ENCODE measurements at places on chromosomes 2 and 18. TPM values are rescaled to one million over a fixed set of nuclear protein-coding genes. Genes with fewer than 3 reads are reported as not detected.

DNA sequence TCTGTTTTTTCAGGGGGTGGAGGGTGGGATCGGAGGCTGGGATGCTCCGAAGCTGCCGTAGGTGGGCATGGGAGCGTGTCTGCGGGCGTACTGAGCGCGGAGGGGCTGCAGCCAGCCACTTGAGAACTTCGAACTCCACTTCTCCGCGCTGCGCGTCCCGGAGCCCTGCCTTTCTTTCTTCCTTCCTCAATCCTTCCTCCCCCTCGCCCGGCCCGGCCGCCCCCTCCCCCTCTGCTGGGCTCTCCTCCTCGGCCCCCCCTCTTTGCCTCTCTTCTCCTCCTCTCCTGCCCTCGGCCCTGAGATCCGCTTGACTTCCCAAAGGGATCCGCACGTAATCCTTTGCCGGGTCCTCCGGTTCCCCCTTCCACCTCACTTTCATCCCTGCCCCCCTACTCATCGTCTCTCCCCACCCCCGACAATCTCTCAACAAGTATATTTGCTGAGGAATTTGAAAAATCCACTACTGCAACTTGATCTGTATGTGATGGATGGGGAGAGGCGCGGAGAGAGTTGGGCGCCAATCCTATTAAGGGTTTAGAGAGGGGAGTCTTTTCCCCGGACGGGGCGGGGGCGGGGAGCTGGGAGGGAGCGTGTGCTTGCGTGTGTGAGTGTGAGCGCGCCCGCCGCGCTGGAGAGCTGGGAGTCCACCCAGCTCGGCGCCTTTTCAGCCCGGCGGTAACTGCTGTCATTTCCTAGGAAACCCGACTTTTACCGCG is 1.1 kb downstream of the GLI2 start:
- peak overlapping the region; percentile 79 for H3K27ac ChIP-seq
- peak overlapping the region; percentile 89 for H3K4me3 ChIP-seq
- peaks cover 25% of the 10 kb centered on the region for H3K4me1 ChIP-seq

DNA sequence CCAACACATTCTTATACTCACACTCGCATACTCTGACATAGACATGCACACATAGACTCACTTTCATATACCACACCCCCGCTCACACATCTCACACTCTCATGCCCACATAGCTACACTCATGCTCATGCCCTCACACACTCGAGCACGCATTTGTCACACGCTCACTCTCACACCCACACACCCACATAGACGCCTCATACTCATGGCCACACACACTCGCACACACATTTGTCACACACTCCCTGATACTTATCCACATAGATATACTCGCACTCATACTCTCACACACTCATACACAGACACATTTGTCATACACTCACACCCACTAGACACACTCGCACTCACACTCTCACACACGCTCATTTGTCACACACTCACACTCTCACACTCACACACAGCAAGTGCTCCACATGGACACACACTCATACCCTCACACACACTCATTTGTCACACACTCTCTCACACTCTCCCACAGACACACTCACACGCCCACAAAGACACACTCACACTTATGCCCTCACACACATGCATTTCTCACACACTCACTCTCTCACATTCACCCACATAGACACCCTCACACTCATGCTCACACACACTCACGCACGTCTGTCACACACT is 50.9 kb downstream of the TNP1 start:
- no peaks in the 10 kb centered on the region for H3K27me3 ChIP-seq
- DNase-seq = no peak
- H3K4me3 ChIP-seq = no peak overlapping the region
- H3K36me3 ChIP-seq = no peaks in the 10 kb centered on the region

DNA sequence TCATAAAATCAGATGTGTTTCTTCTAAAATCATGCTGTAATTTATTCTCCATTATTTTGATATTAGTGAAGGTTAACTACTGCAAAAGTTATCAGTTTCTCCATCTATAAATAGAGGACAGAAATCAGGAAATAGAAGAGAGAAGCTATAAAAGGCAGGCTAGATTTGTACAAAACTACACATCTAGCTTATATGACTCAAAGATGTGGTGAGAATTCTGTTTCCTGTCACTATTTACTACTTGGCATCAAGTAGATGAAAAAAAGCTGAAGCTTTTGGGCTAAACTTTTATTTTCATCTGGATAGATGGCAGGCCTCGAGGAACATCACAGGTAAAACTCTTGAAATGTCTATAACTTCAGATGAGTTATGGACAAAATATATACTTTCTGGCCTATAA is 49.8 kb upstream of the NAB1 start:
- H3K27ac ChIP-seq = no peak overlapping the region
- no peaks in the 10 kb centered on the region for H3K4me1 ChIP-seq
- no peaks in the 10 kb centered on the region for H3K36me3 ChIP-seq
- no peak for DNase-seq

- no peaks in the 10 kb centered on the region for H3K4me1 ChIP-seq
- H3K27ac ChIP-seq = no peak overlapping the region
- no peak overlapping the region for H3K4me3 ChIP-seq
- no peak for DNase-seq
- no peaks in the 10 kb centered on the region for H3K27me3 ChIP-seq
Measured at GRCh38 chr2:59684116-59684770, 869.2 kb downstream of the BCL11A start.

GRCh38 chr18:394987-395362 is 105.5 kb downstream of the COLEC12 start:
- no peak overlapping the region for H3K27ac ChIP-seq
- DNase-seq = no peak
- no peak overlapping the region for H3K4me3 ChIP-seq
- no peaks in the 10 kb centered on the region for H3K4me1 ChIP-seq
- no peaks in the 10 kb centered on the region for H3K27me3 ChIP-seq
- H3K36me3 ChIP-seq = no peaks in the 10 kb centered on the region

- no peak overlapping the region for H3K4me3 ChIP-seq
- DNase-seq = no peak
- H3K36me3 ChIP-seq = no peaks in the 10 kb centered on the region
- no peak overlapping the region for H3K27ac ChIP-seq
- no peaks in the 10 kb centered on the region for H3K4me1 ChIP-seq
Measured at GRCh38 chr2:20432714-20433113, 14.2 kb upstream of the RHOB start.

- H3K27me3 ChIP-seq = no peaks in the 10 kb centered on the region
- no peak overlapping the region for H3K4me3 ChIP-seq
- no peak for DNase-seq
- H3K27ac ChIP-seq = no peak overlapping the region
- no peaks in the 10 kb centered on the region for H3K4me1 ChIP-seq
- H3K36me3 ChIP-seq = no peaks in the 10 kb centered on the region
Measured at GRCh38 chr2:19272941-19273470, 85.4 kb downstream of the OSR1 start.

GRCh38 chr2:159163930-159164329 is 122.6 kb downstream of the WDSUB1 start:
- no peak overlapping the region for H3K27ac ChIP-seq
- H3K4me1 ChIP-seq = no peaks in the 10 kb centered on the region
- H3K27me3 ChIP-seq = no peaks in the 10 kb centered on the region
- no peak overlapping the region for H3K4me3 ChIP-seq
- no peaks in the 10 kb centered on the region for H3K36me3 ChIP-seq

- H3K27ac ChIP-seq = no peak overlapping the region
- no peaks in the 10 kb centered on the region for H3K4me1 ChIP-seq
- DNase-seq = no peak
- H3K4me3 ChIP-seq = no peak overlapping the region
- no peaks in the 10 kb centered on the region for H3K27me3 ChIP-seq
Measured at GRCh38 chr2:60867848-60868247, 13.5 kb upstream of the REL start.

GRCh38 chr2:145752091-145752806 is 1232.3 kb upstream of the ZEB2 start:
- no peaks in the 10 kb centered on the region for H3K36me3 ChIP-seq
- no peaks in the 10 kb centered on the region for H3K27me3 ChIP-seq
- H3K4me3 ChIP-seq = no peak overlapping the region
- H3K27ac ChIP-seq = no peak overlapping the region
- no peak for DNase-seq
- H3K4me1 ChIP-seq = peaks cover 9% of the 10 kb centered on the region

DNA sequence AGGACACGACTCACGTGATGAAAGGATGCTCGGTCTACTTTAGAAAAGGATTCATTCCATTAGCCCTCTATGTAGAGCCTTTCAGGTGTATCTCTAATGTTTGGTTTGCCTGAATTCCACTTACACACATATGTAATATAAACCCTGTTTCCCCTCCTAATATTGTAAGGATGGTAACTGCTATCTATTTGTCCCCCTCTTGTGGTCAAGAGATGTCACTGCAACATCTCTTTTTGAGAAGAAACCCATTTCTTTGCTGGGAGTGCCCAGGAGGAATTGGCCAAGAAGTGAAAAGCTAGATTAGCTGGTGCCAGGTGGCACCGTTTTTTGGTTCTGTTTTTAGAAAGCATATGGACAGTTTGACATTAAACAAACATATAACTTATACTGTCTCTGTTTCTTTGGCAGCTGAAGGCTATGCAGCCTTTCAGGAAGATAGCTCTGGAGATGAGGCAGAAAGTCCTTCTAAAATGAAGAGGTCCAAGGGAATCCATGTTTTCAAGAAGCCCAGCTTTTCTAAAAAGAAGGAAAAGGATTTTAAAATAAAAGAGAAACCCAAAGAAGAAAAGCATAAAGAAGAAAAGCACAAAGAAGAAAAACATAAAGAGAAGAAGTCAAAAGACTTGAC is 41.2 kb downstream of the RALBP1 start:
- no peak overlapping the region for H3K27ac ChIP-seq
- no peaks in the 10 kb centered on the region for H3K27me3 ChIP-seq
- H3K4me3 ChIP-seq = no peak overlapping the region

DNA sequence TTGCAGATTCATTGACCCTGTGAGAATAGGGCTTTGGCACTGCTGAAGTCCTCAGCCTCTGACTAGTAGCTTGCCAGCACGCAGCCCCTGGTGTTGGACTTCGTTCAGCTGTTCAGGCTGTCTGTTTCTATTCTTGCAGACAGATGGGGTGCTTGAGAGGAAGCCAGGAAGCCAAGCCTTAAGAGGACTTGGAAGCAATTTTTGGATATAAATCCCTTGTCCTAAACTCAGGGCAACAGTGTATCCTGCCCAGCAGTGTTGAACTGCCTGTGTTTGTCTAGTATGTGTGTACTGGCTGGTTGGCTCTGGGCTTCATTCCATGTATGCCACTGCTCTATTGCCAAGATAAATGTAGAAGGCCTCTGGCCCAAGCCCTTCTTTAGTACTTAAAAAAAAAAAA is 108.6 kb downstream of the COMMD1 start:
- no peak overlapping the region for H3K4me3 ChIP-seq
- no peaks in the 10 kb centered on the region for H3K27me3 ChIP-seq
- DNase-seq = no peak
- H3K36me3 ChIP-seq = no peaks in the 10 kb centered on the region

DNA sequence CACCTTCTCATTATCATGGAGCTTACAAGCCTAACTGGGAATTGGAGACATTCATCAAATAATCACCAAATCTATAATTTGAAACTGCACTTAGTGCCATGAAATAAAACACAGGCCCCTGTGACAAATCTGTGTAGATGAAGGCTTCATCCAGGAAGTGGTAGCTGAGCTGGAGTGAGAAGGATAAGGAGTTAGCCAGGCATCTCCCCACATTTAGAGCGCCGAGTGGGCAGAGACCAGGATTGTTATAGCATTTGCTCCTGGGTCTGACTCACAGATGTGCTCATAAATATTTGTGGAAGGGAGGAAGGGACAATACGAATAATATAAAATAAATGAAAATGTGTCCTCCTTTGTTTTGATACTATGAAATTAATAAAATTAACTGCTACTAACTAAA is 2.5 kb upstream of the MAT2A start:
- H3K4me1 ChIP-seq = peaks cover 1% of the 10 kb centered on the region
- peaks cover 6% of the 10 kb centered on the region for H3K36me3 ChIP-seq
- no peak for DNase-seq
- no peaks in the 10 kb centered on the region for H3K27me3 ChIP-seq
- H3K27ac ChIP-seq = no peak overlapping the region

DNA sequence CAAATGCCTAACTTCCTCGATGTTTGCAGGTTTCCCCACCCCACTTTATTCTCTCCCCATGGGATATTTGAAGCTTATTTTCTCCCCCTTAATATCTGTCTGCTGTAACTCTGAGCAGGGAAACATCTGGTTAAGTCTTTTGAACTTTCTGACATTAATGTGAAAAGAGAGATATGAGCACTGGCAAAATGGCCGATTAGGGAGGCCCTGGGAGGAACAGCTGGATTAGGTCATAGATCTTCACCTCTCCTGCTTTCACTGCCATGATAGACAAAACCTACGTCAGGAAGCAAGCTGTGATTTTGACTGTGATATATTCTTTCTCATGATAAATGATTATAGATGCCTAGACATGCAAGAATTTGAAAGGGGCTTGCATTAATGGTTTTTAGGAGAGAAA is 43.6 kb downstream of the LYPD6B start:
- no peaks in the 10 kb centered on the region for H3K27me3 ChIP-seq
- H3K27ac ChIP-seq = no peak overlapping the region
- H3K36me3 ChIP-seq = no peaks in the 10 kb centered on the region
- DNase-seq = no peak
- H3K4me1 ChIP-seq = peaks cover 20% of the 10 kb centered on the region

- H3K4me1 ChIP-seq = no peaks in the 10 kb centered on the region
- no peak overlapping the region for H3K27ac ChIP-seq
- no peak overlapping the region for H3K4me3 ChIP-seq
Measured at GRCh38 chr2:68172521-68172920, 14.8 kb downstream of the PNO1 start.

DNA sequence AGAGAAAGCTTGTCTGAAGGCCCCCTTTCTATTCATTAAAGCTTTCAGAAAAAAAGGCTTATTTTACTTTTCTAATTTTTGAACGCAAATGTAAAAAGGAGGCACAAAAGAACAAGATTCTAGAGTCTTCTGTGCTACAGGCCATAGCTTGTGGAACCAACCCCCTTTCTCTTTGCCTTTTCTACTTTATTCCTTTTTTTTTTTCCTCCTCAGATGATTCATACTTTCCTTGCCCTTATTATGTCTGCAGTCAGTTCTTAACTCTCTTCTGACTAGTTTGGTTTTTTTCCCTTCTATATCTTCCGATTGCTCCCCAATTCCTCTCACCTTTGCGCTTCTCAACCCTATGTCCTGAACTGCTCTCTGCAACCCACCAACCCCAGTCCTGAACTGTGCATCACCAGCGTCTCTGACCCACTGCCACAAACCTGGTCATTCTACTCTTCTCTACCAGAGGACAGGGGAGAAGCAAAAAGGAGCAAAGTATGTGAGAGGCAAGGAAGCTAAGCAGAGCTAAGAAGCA is 56.9 kb upstream of the WIPF1 start:
- DNase-seq = no peak
- no peak overlapping the region for H3K27ac ChIP-seq
- H3K4me3 ChIP-seq = no peak overlapping the region
- H3K27me3 ChIP-seq = no peaks in the 10 kb centered on the region

- no peak overlapping the region for H3K27ac ChIP-seq
- no peaks in the 10 kb centered on the region for H3K27me3 ChIP-seq
- peaks cover 8% of the 10 kb centered on the region for H3K4me1 ChIP-seq
- no peaks in the 10 kb centered on the region for H3K36me3 ChIP-seq
- H3K4me3 ChIP-seq = no peak overlapping the region
Measured at GRCh38 chr2:73104933-73105332, 7.8 kb downstream of the RAB11FIP5 start.

Gene IL1RL1
- not detected for total RNA-seq

Gene UGT1A10
- total RNA-seq = not detected

Gene TWIST2
- 2.6 TPM for total RNA-seq

Gene PSMG2
- total RNA-seq = 76.5 TPM

Gene TRABD2A
- 18.6 TPM for total RNA-seq

Gene TRMT61B
- 30.1 TPM for total RNA-seq

Gene ANKRD30BL
- total RNA-seq = not detected

Gene GCG
- not detected for total RNA-seq

Gene NYAP2
- not detected for total RNA-seq

Gene HOXD10
- total RNA-seq = not detected

Gene CFC1
- 0.31 TPM for total RNA-seq

Gene WNT6
- total RNA-seq = not detected

Gene C2orf66
- not detected for total RNA-seq

Gene GDF7
- total RNA-seq = 0.06 TPM

Gene RAB27B
- 0.60 TPM for total RNA-seq

All from H1 (cell line).